ENCODE measurements at places on chromosomes 6 and 20.
A peak's percentile ranks its signal among the peaks of the same experiment; 100 is the strongest.

GRCh38 chr20:42295592-42295991, 677.4 kb upstream of the CHD6 start:
- DNase-seq: no peak

DNA sequence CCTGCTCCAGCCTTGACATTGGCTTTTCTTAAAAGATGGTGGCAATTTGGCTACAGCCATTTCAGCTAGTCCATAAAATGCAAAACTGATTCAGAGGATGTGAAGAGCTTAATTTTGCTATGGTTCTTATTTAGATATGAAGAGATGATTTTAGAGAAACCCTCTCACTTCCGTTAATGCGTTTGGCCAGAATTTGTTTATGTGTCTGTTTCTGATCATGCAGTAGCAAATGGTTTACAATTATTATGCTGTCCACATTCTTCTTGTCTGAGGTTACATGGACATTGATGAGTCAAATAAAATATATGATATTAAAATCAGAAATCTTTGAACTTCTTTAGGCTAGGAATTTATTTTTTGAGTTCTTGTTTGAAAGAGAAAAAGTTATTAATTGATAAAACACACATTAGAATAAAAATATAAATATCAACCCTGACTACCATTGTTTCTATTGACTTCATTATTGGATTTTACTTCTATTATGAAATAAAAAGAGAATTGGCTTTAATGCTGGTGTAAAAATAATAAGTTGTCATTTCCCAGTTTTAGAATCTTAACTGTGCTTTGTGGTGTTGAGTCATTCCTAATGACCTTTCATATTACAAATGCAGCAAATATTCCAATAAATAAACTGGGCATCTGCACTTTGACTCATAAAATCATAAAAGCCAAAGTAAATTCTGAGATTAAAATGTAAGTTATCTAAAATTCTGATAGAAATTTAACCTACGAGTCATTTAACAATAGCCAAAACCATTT, 1286.0 kb upstream of the GJE1 start:
- DNase-seq: no peak

DNA sequence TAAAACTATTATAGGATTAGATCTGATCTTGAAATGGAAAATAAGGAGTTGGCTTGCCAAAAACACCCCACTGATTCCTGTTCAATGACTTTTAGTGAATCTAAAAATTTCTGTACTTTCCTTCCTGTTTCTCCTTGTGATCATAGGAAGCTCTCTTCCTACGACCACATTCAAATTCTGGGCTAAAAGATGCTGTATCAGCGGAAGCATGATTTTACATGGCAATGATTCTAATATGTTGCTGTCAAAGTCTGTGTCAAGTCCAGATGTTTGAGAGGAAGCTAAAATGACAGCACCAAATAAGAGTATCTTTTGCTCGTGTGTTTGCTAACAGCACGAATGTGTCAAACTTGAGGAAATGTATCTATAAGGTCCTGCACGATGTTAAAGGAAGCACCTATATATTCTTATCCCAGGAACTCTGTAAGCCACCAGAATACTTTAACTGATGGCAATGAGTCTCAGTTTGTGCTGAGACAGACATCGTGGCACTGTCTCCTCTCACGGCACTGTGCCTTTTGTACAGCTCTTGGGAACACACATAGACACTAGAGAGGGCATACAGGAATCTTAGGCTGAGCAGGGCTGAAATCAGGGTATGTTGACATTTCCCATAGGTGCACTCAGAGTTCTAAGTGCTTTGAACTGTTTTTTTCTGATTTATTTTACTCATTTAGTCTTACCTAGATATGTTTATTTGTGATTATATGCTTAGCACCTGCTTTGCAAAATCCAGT, 24.9 kb upstream of the MAP3K4 start:
- DNase-seq: no peak

DNA sequence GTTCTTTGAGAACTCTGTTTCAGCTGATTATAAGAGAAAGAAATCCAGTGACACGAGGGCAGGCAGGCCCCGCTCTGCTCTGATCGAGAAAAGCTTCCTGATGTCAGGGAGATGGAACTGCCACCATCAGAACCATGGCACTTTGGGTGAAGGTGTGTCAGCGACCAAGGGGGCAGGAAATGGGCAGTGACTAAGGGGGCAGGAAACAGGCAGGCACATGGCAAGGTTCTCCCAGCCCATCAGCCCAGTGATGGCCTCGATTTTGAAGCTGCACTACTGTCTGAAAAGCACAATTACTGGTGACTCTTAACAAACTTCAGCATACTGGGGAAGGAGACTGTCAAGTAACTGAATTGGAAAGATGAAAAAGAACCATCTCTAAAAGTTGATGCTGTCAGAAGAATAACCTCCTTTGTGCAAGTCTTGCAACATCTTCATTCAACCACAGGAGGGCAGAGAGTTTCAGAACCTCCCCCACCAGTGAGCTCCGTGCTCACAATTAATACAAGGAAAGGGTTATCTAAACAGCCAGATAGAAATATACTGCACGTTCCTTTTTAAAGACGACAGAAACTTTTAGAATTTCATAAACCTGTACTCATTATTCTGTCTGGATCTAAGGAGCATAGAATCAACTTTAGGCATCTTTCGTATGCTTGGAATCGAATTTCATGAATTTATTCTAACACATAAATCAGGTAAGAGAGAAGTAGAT, 39.1 kb downstream of the TMX4 start:
- DNase-seq: no peak

DNA sequence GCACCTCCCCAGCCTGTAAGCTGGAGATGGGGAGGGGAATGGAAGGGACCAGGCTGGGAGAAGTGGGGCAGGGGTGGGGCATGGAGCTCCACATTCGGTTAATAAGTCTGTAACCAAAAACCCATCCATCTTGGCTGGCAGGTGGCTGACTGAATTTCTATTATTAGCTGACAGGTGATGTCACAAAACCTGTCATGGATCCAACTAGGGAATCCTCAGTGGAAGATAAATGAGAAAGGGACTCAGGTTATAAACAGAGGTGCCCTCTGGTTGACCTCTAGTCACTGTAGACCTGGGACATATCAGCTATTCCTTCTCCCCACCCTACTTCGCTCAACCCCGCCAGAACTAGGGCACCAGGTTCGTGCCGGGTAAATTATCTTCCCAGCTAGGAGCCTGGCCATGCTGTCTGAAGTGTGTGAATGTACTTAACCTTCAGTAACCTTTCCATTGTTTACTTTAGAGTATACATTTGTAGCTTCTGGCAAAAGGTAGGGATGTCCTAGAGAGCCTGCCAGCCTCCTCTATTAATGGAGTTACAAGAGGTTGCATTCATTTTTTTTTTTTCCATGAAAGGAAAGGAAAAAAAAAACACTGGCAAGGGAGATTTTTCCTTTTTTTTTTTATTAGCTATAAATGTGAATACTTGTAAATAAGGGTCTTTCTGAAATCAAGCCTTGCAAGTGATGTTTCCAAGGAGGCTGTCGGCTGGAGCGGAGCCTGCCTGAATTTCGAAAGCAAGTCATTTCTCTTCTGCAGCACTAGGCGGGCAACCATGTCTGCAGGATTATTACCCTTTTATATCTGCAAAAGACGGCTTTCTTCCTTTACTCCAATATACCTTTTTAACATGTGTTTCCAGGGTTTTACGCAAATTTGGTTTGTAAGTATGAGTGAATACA, 135.9 kb downstream of the TMEM242 start:
- DNase-seq: no peak

- DNase-seq: no peak
These were observed 208.1 kb downstream of the PLCB4 start for GRCh38 chr20:9276966-9277468.

DNA sequence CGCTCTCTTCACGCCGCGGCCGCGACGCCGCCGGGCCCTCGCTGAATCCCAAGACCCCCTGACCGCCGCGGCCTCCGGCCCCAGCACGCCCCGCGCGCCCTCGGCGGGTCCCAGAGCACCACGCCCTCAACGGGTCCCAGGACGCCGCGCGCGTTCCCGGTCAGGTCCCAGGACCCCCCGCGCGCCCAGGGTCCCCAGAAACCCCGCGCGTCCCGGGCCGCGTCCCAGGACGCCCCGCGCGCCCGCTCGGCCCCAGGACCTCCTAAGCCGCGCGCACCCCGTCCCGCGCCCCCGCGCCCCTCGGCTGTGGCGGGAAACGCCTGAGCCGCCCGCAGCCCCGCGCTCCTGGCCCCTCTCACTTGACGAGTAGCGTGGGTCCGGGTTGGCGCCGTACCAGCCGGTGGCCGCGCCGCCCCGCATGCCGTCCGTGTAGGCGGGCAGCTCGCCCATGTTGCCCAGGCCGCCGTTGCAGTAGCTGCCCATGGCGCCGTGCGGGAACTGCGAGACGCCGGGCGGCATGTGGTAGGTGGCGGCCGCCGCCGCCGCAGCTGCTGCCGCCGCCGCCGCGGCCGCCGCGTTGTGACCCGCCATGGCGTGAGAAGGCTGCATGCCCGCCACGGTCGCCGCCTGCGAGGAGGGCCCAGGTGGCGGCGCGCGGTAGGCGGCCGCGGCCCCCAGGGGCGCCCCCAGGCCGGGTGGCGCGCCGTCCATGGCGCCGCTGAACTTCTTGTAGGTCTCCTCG, 556 bp downstream of the NKX2-4 start:
- DNase-seq: no peak

- DNase-seq: no peak
These were observed 38.1 kb downstream of the JARID2 start for GRCh38 chr6:15283986-15284361.

- no peak for DNase-seq
These were observed 33.0 kb downstream of the FOXP4 start for GRCh38 chr6:41579088-41579610.

GRCh38 chr6:167302796-167303195, 11.7 kb downstream of the UNC93A start:
- DNase-seq: no peak

- no peak for DNase-seq
These were observed 192.4 kb downstream of the BMP2 start for GRCh38 chr20:6959900-6960312.

- no peak for DNase-seq
These were observed 15.4 kb upstream of the PAQR8 start for GRCh38 chr6:52346503-52346902.

DNA sequence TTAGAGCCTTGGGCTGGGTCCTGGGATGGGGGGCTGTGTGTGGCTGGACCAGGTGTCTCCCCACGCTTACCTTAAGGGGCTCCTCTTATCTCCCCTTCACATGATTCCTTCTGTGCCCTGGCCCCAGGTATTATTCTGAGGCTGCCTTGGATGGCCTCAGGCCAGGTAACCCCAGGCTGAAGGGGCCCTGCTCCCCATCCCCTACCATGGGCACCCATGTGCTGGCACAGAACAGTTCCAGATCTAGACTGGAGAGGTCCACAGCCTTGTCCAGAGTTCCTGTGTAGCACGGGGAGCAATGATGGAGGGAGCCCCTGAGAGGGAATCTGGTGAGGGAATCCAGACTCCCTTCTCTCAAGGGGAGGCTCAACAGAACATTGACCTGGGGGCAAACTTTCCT, 32.1 kb downstream of the MOCS1 start:
- no peak for DNase-seq

DNA sequence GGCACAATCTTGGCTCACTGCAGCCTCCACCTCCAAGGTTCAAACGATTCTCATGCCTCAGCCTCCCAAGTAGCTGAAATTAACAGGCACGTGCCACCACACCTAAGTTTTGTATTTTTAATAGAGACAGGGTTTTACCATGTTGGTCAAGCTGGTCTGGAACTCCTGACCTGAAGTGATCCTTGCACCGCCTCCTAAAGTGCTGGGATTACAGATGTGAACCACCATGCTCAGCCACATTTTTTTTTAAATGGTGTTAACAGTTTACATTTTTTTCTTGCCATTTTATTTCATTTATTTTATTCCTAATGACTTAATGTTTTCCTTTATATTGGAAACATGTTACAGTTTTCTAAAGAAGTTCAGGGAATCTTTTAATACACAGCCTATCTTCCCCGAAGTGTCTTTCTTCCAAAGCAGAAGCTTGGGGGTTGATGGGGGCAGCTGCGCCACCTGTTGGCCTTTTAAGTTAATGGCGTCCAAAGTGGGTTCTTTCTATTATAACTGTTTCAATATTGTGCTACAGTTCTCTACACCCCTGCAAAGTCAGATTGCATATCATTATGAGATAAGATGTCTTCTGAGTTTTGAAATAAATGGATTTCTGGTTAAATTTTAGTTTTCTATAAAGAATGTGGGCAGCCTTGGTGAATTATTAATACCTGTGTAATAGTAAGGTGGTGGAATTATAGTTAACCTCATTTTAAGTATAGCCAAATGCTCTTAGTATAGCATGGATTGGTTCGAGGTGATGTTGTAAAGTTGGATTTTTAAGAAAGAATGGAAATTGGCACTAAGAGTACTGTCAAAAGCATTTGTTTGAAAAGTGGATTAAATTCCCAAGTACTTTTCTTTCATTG, 42.0 kb upstream of the PLCG1 start:
- DNase-seq: peak; percentile 11

DNA sequence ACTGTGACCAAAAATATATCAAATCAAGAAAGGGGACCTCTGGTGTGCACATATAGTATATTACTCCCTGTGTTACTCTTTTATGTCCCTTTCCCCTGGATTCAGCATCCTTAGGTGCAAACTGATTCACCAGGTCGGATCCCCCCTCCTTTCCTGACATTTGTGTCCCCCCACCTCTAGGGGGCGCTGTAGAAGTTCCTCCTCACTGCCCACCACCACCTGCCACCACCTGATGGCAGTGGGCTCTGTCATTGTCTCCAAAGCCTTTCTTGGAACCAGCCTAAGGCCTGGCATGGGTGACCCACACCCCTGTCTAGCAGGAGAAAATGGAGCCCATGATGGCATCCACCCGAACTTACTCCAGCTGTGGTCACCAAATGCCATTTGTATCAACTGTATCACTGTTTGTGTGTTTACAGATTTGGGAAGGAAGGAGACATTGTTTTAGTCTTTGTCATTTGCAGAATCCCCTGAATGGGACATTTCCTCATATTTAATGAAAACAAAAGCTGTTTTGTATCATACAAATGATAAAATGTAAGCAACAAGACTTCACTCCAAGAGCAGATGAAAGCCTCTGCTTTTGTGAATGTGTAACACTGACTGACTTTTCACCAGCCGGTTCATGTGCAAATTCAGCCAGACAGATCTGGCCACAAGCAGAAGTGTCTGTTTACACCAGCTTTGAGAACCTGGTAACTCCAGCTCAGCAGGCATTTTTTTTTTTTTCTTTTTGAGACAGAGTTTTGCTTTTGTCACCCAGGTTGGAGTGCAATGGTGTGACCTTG, 66.2 kb downstream of the ARMC2 start:
- DNase-seq: no peak

DNA sequence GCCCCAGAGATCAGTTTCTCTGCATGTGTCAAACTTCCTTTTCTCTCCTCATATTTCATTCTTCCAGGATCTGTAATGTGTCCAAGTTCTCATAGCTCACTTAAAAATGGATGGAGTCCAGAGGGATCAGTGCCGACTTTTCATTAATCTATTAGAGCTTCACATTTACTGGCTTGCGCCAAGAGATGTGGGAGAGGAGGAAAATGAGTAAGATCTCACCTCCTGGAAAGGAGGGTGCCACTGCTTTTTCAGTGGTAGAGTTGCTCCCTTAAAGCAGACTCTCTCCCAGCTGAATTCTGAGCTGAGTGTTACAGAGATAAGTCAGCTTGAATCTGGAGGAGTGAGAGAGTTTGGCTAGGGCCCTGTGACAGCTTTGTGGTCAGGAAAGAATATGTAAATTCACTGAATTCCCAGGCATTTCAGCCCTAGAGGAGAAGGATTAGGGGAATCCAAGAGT, 175.9 kb downstream of the SOX4 start:
- no peak for DNase-seq
